ENCODE measurements at places on chromosomes 6 and 20.

GRCh38 chr6:77568570-77568969 lies 84.3 kb upstream of the MEI4 start:
- no peak for DNase-seq

DNA sequence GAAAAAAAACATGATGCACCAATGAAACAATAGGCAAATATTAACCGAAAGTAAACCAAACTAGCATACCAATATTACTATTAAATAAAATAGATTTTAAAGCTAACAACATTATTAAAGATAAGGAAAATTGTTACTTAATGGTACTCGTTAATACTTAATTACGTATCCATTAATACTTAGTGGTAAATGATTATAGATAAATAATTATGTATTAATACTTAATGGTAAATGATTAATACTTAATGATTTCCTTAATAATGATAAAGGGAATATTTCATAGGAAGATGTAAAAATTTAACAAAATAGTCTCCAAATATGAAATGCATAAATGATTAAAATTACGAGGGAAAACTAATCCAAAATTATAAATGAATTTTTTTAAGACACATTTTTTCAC lies 278.9 kb downstream of the PHACTR1 start:
- DNase-seq = no peak

DNA sequence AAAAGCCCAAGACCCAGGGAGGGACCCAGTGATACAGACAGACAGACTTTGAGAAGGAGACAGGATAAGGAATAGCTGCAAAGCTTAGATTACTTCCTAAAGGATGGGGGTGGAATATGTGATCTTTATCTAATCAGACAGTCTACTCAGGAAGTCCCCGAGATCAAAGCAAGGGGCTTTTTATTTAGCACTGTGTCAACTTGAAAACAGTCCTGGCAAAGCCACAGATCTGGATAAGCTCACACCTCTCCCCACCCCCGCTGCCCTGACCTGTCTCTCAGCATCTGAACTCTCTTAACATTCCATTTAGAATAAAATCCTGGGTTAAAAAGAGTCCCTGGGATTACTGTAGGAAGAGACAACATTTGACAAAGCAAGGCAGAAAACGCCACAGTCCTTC lies 101.5 kb downstream of the ISM1 start:
- no peak for DNase-seq

DNA sequence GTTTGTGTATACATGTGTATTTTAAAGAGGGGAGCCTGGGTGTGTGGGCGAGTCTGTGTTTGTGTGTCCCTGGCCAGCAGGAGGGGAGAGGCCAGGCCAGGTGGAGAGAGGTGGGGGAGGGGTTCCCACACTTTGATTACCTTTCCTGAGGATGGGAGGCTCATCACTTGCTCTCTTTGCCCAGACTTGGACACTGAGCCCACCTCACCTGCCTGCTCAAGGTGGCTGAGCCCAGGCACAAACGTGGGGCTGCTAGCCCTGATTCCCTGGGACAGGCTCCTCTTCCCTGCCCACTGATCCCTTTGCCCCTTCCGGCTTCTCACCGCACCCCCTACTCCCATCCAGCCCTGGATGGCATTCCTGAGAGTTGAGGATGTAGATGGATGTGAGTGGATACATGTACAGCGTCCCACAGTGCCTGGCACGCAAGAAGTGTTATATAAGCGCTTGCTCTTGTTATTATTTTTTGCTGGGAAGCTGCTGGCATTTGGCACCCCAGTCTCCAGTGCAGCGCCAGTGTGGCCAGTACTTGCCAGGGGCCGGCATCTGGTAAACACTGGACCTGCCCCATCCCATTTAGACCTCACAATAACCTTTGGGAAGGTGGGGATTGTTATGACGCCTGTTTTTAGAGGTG lies 2.7 kb downstream of the CEBPB start:
- no peak for DNase-seq

DNA sequence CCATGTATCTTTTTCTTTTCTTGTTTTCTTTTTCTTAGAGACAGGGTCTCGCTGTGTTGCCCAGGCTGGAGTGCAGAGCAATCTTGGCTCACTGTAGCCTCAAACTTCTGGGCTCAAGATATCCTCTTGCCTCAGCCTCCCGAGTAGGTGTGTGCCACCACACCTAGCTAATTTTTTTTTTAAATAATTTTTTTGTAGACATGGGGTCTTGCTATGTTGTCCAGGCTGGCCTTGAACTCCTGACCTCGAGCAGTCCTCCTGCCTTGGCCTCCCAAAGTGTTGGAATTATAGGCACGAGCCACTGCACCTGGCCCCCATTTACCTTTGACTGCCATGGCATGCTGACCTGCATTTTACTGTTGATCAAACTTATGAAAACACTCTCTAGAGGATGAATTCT lies 198.6 kb downstream of the SOX4 start:
- no peak for DNase-seq

DNA sequence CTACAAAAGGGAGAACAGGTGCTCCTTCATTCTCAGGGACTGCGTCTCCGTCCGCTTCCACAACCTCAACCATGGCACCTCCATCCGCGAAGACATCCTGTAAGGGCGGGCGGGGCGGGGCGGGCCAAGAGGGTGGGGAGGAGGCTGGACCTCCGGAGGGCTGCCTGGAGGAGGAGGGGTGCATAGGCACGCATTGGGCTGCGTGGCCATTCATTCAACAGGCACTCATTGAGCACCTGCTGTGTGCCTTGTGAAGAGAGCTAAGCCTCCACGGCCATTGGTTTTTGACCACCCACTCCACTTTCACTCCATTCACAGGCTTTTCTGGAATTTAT lies 435 bp downstream of the ZSWIM3 start:
- no peak for DNase-seq

DNA sequence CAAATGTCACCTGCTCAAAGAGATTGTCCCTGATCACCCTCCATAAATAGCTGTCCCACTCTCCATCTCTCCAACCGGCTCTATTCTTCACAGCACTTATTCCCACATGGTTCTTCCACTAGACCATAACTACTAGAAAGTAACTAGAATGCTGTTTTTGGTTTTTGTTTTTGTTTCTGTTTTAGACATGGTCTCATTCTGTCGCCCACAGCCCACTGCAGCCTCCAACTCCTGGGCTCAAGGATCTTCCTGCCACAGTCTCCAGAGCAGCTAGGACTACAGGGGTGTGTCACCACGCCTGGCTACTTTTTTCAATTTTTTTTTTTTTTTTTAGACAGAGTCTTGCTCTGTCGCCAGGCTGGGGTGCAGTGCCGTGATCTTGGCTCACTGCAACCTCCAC lies 12.2 kb downstream of the MMP24 start:
- DNase-seq = no peak

All from kidney epithelial cell (primary cell).